Smooth muscle cell of the pulmonary artery (primary cell): ENCODE measurements at places on chromosomes 6 and 20. TPM values are rescaled to one million over a fixed set of nuclear protein-coding genes. Genes with fewer than 3 reads are reported as not detected.

TGM3 gene
- not detected in 2 replicates for total RNA-seq

CDH22 gene
- total RNA-seq = not detected in 2 replicates

KCNK16 gene
- total RNA-seq = not detected in 2 replicates

FABP7 gene
- total RNA-seq = not detected in 2 replicates

CLPSL1 gene
- total RNA-seq = not detected in 2 replicates

SLC26A8 gene
- under 0.01 and 0.07 TPM in 2 replicates for total RNA-seq

RIPPLY2 gene
- not detected in 2 replicates for total RNA-seq

CST3 gene
- total RNA-seq = 425 and 515 TPM in 2 replicates

SRSF3 gene
- 136 and 171 TPM in 2 replicates for total RNA-seq

LTA gene
- total RNA-seq = not detected in 2 replicates
